ENCODE measurements at places on chromosomes 3 and 15. TPM values are rescaled to one million over a fixed set of nuclear protein-coding genes. Genes with fewer than 3 reads are reported as not detected.

The ITIH3 gene
- 0.37 TPM for total RNA-seq

The GOLGA8S gene
- 0.22 TPM for total RNA-seq

The RUBCN gene
- total RNA-seq = 22.9 TPM

The LRRC34 gene
- total RNA-seq = 6.0 TPM

The EPHA3 gene
- total RNA-seq = 0.32 TPM

The MESP1 gene
- 0.41 TPM for total RNA-seq

The NOX5 gene
- total RNA-seq = not detected

The TMEM207 gene
- total RNA-seq = not detected

The TP63 gene
- 0.09 TPM for total RNA-seq

The ADAMTS9 gene
- 2.6 TPM for total RNA-seq

The BUB1B gene
- total RNA-seq = 192 TPM

The HESX1 gene
- 4.5 TPM for total RNA-seq

The MESP2 gene
- 0.66 TPM for total RNA-seq

The SERPINI2 gene
- total RNA-seq = not detected

The GP9 gene
- not detected for total RNA-seq

The GMNC gene
- 0.25 TPM for total RNA-seq

The TERC gene
- total RNA-seq = 48.5 TPM

The CFAP20DC gene
- 6.1 TPM for total RNA-seq

Measured in WTC11 (cell line).